Stimulated activated CD8-positive, alpha-beta memory T cell treated with anti-CD3 and anti-CD28 coated beads, Interleukin-15, amount 100 ng/mL, for 1 hour (primary cell): ENCODE measurements at places on chromosomes 5 and 9.

DNA sequence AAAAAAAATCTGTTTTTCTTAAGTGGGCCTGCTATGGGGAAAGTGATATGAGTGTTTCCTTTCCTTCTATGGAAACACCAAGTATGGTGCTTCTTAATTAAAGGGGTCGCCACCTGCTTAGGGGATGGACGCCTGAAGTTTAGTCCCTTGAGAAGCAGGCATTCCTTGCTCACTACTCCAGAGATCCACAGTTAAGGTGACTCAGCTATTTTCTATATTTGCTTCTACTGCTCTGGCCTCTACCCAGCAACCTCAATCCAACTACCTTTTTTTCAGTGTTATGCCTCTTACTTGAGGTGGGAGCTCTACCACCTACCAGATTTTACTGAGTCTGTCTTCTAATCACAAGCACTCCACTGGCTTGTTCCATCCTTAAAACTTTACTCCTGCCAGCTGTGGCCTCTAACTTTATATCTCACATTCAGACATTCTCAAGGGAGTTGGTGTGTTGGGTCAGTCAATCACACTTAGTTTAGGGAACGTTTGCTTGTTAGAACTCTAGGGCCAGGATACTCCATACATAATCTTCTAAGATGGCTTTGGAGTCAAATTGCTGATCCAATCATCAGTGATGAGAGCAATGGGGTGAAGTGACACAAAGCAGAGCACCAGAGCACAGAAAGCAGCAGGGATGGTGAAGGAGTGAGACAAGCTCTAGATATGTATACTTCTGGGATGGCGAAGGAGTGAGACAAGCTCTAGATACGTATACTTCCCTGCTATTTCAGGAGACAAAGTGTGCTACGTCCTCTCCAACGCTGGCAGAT, 708.1 kb downstream of the EFNA5 start:
- DNase-seq: no peak

- DNase-seq: no peak
Observed at GRCh38 chr5:16806711-16807546, 129.2 kb downstream of the MYO10 start.

GRCh38 chr9:132531710-132532570, 50.5 kb upstream of the BARHL1 start:
- no peak for DNase-seq

GRCh38 chr9:23829580-23830475, 3.8 kb upstream of the ELAVL2 start:
- no peak for DNase-seq

DNA sequence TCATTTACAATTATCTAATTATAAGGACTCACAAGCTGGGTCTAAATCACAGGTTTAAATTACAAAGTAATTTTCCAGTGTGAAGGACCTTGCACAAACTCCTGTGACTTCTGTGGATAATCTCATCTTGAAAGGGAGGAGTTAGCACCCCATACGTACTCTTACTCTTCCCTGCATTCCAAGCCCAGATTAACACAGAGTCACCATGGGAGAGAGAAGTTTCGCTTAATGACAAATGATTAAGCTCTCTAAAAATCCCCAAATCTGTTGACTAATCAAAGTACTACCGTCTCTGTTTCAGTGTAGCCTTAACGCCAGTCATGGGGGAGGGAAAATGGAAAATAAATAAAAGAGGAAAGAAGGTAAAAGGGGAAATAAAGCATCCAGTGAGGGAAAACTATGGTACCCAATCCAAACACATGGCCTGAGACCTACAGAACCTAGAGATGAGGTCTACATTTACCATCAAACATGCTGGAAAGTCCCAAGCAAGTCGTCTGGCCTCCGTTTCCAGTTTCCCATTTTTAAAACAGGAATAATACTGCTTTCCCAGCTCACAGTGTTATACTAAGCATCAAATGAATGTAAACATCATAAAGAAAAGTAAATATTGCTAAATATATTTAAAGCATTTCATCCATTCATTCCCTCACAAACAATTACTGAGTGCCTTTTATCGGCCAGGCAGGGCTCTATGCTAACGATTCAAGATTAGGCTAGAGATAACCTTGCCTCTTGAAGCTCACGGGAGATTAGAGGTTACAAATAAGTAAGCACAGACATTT, 63.2 kb downstream of the PCA3 start:
- DNase-seq: no peak

DNA sequence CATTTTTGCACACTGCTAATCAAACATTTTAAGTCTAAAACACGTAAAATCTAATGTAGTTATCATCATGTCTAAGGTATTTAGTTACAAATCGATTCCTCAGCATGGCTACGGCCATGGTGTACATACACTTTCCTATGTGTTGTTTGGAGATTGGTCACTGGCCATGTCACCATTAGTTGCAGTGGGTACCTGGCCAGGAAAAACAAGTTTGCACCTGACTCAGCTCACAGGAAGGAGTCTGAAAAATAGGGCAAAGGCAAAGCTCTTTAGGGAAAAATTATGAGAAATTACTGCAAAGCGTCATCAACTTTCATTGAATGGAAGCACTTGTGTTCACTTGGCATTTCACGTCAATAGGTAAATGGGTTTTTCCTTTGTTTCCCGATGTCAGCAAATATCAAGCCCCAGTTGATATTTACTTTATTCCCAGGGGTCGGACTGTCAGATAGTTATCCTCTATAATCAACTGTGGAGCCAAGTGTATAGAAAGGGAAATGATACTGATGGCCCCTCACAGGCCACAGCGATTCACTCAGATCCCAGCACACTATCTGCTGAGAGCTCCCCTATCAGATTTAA, 626.0 kb upstream of the ADAMTS16 start:
- no peak for DNase-seq

DNA sequence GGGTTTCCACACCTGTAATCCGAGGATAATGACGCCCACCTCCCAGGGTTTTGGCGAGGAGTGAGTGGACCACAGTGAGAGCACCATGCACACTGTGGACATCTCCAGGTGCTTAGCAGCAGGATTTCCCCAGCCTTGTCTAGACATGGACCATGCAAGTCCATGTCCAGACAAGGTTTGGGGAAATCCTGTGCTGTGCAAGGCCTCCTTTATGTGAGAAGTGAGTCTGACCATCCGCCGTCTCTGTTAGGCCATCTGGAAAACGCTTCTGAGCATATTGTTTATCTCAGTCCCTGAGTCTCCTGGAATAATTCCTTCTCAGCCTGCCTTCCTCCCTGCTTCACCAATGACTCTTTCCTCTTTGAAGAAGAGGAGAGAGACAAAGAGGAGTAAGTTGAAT, 26.2 kb upstream of the TNFAIP8 start:
- DNase-seq: no peak

DNA sequence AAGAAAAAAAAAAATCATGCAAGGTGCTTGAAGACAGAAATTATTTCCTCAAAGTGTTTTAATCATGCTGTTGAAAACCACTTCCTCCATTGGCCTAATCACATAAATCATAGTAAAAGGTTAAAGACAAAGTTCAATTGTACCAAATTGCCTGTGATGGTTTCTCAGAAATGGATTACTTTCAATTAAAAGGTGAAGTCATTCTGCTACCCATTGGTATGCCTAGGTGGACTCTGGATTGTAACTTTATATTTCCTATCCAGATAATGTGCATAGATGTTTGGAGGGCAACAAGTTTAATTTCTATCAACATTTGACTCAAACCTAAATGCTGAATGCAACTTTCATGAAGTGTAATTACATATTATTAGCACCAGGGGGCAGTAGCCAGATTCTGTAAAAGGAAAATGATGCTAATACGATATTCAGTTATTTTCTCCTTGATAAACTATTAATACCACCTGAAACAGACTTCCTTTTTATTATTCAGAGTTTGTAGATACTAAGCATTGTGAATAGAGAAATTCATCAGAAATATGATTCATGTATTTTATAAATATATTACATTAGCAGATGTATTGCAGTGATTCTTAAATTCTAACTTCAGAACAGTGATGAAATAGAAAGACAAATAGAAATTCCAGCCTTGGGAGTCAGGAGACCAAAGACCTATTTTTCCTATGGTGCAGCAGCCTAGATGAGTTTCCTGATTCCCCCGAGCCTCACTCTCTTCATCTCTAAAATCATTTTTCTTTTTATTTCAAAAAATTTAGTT, 148.2 kb downstream of the CAAP1 start:
- DNase-seq: no peak

GRCh38 chr9:89274838-89275237, 36.2 kb upstream of the CKS2 start:
- no peak for DNase-seq

GRCh38 chr9:137123468-137123837, 8.9 kb upstream of the DPP7 start:
- no peak for DNase-seq

- no peak for DNase-seq
Observed at GRCh38 chr9:116039312-116039711, 114.3 kb upstream of the PAPPA start.

DNA sequence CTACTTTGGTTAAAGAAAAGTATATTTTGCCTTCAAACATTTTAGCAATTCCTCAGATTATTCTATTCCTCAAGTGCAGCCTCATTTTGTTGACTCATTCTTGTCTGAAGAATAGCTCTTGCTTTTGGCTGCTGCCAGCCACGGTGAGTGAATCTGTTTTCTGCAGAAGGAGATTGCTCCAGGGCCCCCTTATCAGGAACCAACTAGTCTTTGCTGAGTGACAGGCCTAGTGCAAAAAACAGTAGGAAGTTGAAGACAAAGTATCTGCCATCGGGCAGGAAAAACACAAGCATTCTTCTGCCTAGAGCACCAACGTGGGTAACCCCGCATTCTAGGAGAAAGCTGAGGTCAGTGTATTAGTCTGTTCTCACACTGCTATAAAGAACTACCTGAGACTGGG, 42.3 kb downstream of the ZNF883 start:
- DNase-seq: no peak

- DNase-seq: no peak
Observed at GRCh38 chr5:142065273-142065672, 43.3 kb upstream of the NDFIP1 start.

- no peak for DNase-seq
Observed at GRCh38 chr9:97373331-97373730, 38.6 kb upstream of the TDRD7 start.
